SW 1271 (cell line): ENCODE measurements at places on chromosomes 3 and 15.

DNA sequence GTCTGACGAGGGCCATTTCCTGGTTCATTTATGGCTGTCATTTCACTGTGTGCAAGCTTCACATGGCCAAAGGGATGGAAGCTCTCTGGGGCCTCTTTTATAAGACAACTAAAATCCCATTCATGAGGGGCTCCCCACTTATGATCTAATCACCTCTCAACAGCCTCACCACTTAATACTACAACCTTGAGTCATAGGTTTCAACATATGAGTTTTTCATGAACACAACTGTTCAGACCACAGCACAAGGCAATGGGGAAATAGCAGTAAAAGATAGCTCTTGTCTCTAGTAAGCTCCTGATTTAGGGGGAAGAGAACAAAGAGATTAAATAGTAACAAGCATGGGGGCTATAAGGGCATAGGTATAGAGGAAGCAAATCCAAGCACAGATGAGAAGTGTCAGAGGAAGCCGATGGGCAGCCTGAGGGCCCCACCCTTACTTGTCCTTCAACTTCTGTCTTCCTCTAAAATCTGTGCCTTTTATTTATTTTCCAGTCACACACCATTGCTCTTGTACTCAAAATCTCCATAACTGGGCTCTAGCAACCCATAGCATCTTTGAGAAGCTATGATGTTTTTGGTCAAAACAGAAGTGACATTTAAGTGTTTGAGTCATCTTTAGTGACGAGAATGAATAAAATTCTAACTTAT lies 329.1 kb downstream of the UNC13C start:
- no peak for DNase-seq

DNA sequence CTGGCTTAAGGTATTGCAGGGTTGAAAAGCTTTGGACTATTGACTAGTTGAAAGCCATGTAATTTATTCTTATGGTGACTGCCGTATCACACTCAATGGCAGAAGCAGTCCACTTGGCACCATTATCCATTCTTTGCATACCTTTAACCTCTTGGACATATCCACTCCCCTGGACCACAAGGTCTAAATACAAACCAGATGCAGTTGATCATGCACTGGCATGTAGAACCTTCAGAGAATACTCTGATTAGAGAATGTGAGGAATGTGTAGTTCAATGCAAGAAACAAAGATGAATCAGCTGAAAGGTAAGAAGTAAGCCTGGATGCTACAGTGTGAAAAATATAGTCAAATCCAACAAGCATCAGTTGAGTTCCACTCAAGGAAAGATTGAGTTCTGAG lies 93.1 kb downstream of the FRMD5 start:
- DNase-seq = no peak

- no peak for DNase-seq
Observed at GRCh38 chr3:193465992-193466608, 87.5 kb upstream of the ATP13A5 start.

DNA sequence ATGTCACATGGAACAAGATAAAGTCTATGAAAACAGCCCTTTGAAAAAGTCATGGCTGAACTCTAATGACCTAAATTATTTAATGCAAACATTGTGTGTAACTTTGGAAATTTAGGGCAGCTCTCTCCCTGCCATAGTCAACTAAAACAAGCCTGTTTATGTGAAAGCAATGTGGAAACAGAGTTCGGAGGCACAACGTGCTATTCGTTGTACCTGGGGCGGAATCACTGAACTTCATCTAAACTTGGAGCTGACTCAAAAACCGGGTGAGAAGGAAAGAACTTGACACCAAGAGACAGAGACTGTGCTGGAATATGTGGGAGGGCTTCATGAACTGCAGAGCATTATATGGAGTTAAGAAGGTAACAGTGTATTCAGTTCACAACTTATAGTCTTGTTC lies 764.9 kb upstream of the GOLIM4 start:
- DNase-seq = no peak

DNA sequence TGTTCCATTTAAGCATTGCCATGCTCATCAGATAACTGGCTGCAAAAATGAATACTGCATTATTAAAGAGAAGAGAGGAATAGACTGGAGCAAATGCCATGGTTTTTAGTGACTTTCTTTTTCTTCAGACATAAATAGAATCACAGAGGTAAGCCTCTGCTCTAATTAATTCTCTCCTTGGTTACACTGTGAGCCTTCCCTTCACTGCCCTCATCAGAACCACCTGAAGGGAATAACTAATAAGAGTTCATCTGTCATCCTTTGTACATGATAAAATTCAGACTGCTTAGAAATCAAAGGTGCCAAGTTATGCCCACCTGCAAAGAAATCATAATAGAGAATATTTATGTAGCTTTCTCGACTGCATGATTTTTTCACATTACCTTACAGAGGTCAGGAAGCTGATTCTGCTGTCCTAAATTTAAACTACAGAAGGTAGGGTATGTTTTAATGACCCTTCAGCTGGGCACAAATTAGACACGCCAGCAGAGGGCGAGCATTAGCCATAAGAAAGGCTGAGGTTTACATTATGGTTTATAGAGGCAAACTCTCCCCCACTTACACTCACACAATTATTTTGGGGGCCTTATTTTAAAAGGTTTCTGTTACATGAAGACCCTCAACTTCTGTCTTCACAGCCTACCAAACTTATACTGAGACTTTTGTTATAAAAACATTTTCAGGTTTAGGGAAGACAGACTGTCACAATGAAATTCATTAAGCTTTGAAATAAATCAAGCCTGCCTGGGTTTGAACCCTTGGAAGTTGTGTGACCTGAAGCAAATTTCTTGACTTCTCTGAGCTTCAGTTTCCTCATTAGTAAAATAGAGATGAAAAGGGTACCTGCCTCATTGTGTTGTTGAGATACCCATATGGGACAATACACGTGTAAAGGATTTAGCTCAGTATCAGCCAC lies 15.3 kb upstream of the UNC13C start:
- DNase-seq = no peak

DNA sequence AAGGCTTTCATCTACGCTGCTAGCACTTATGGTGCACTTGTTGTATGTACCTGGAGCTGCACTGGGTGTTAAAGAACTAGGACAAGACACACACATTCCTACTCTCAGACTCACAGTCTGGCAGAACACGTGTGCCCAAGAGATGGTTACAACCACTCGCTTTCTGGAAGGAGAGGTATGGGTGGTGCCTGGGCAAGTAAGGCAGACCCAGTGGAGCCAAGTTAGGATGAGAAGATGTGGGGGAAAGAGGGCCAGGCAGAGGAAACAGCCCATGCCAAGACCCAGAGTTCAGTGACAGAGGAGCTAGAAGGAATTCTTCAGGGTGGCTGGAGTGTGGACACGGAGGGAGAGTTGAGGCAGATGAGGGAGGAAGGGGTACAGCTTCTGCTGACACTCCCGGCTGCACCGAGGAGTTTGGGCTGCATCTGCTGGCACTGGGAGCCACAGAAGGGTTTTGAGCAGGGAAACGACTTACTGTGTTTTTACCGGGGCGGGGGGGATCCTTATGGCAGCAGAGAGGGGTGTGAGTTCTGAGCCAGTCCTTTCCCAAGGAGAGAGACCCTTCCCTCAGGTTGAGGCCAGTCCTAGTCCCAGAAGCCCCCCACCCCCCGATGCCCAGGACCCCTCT lies 59.0 kb downstream of the GRIP2 start:
- DNase-seq = no peak

DNA sequence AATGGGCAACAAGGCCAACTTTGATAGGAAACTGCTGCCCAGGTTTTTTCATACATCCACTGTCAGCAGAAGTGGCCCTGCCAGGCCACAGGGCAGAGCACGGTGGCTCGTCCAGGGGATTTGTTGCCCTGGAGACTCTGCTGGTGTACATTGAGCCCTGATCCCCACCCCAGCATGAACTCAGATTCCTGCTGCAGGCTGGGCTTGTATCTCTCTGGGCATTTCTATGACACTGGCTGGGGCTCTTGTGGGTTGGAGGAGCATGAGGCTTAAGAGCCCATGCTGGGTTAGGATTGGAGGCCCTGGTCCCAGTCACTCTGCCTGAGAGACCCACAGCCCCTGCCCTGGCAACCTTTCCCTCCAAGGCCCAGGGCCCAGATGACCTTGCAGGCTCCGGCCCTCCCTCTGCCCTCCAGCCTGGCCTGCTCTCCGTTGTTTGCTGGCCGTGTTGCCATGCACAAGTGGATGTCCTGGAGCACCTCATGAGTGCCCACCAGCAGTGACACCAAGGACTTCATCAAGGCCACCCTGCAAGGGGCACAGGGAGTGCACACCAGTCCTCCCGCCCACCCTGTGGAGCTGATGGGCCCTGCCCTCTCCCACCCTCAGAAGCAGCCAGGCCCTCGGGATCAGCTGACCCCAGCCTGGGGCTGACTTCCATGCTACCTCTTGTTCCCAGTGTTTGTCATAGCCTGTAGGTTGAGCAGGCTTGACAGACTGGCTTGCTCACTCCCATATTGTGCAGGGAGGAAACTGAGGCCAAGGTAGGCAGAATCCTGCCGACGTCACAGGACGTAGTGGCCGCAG lies 58.2 kb downstream of the ZNF445 start:
- no peak for DNase-seq

- no peak for DNase-seq
Observed at GRCh38 chr3:126748701-126749546, 44.9 kb downstream of the CHCHD6 start.

- DNase-seq = no peak
Observed at GRCh38 chr3:139043554-139044365, 932 bp downstream of the PRR23C start.

DNA sequence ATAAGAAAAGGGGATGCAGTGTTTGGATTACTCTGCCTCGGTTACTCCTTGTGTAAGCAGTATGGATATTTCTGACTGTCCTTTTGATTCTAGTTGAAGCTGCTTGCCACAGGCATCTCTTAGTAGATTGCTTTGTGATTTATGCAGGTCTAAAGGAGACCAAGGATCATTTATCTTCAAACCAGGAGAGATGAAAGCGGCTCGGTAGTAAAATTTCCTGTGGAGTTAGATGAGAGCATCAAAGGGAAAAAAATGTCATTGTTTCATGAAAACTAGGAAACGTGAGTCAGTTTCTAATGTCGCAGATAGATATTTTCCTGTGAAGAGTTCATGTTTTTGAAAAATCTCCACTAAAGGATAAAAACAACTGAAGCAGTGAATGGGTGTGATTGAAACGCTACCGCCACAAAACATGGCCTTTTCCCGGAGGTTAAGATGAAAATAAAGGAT lies 254.0 kb upstream of the TBL1XR1 start:
- no peak for DNase-seq

GRCh38 chr3:100603469-100603868 lies 5.9 kb upstream of the ADGRG7 start:
- DNase-seq = no peak

DNA sequence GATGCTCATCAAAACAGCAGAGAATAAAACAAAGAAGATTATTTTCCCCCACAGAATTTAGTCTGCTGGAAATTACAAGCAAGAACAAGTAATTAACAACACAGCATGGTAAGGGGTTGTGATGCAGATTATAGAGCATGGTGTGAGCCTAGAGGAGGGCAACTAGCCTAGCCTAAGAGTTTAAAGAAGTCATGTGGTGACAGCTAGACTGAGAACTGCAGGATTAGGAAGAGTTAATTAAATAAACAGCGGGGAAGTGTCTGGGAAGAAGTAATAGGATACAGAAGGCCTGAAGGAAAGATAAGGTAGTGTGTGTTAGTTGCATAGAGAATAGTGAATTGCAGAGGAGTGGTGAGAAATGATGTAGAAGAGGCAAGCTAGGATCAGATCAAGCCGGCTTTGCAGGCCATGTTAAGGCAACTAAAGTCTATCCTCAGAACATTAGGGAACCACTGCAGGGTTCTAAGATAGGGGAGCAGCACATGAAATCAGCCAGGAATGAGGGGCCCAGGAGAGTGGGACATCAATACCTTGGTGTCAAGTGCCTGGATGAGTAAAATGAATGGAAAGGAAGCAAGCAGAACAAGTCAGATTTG lies 11.9 kb upstream of the PKM start:
- DNase-seq = no peak

DNA sequence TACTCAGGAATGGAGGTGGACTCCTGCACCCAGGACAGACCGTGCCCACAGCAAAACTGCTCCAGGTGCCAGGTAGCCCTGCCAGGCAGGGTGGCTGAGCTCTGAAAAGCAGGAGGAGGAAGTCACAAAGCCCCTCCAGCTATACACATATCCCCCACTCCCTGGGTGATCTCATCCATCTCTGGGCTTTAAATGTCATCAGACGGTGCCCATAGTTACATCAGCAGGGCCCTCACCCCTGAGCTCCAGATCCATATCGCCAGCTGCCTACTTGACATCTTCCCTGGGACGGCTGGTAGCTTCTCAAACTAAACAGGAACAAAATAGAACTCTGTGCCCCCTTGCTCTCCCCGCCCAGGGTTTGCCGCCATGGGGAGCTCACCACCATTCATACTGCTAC lies 87.7 kb downstream of the MEGF11 start:
- DNase-seq = no peak

DNA sequence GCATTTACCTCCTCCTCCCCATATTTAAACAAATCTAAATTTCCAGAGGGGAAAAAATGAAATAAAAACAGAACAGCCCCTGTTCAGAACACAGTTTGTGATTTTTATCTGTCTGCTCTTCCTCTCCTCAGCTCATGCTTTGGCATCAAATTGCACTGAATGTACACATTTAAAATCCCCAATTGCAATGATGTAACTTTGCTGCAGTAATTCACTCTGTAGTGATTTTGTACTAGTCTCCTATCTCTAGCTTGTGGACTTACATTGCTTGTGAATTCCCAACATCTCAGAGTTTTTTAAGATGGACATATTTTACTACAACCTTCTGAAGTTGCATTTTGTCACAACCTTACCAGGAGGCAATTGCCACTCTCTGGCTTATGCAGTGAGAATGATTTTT lies 81.6 kb upstream of the ROBO2 start:
- DNase-seq = no peak

GRCh38 chr3:187616307-187616972 lies 53.8 kb downstream of the SST start:
- DNase-seq = peak; percentile 31

- DNase-seq = no peak
Observed at GRCh38 chr3:159913712-159914414, 74.8 kb upstream of the IL12A start.

GRCh38 chr3:5733995-5734394 lies 546.5 kb downstream of the EDEM1 start:
- DNase-seq = no peak

DNA sequence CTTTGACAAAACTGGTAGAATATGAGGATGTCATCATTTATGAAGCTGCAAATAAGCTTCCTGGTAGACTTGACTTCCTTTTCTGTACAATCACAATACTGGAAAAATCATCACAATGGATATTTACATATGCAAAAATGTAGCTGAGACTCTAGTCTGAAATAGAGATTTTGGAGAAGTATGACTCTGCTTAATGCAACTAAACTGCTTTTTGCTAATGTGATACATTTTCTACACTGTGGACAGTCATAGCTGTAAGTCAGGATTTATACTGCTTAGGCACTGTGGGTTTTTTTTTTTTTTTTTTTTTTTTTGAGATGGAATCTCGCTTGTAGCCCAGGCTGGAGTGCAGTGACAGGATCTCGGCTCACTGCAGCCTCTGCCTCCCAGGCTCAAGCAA lies 34.5 kb upstream of the ST3GAL6 start:
- no peak for DNase-seq

- no peak for DNase-seq
Observed at GRCh38 chr3:10188804-10189556, 24.3 kb downstream of the IRAK2 start.

- DNase-seq = no peak
Observed at GRCh38 chr15:31399544-31400171, 73.0 kb downstream of the KLF13 start.
